ENCODE measurements at places on chromosomes 1 and 21.

DNA sequence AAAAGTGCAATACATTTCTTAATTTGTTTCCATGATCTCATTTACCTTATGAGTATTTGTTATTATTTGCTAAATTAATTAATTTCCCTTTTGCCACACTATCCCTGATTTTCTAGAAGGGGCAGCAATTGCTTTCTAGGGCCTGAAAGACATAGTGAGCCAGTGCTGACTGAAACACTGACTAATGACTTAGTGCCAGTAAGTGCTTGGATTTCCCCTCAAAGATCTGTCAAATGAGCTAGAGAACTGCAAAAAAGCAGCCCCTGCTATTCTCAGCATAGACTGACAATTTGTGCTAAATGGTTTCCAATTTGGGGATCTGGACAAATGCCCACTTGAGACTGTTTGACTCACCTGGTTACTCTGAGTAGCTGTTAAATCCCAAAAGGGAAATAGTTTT lies 35.6 kb upstream of the USH2A start:
- no peak for DNase-seq

DNA sequence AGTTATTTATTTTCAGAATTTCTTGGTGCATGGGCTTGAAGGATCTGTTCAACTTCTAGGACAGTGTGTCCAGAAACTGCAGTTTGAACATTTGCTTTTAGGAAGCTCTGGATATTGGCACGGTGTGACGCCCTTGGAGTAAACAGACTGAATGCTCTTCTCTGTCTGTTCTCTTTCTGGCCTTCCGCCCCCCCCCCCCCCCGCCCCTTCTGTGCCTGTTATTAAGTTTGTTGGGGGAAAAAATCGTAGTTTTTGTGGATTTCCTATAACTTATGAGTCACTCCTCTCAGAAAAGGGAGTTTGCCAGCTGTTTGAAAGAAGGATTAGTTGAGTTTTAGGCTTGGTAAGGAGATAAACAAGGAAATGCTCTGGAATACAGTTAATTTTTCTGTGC lies 1.2 kb downstream of the KCTD3 start:
- DNase-seq: no peak

DNA sequence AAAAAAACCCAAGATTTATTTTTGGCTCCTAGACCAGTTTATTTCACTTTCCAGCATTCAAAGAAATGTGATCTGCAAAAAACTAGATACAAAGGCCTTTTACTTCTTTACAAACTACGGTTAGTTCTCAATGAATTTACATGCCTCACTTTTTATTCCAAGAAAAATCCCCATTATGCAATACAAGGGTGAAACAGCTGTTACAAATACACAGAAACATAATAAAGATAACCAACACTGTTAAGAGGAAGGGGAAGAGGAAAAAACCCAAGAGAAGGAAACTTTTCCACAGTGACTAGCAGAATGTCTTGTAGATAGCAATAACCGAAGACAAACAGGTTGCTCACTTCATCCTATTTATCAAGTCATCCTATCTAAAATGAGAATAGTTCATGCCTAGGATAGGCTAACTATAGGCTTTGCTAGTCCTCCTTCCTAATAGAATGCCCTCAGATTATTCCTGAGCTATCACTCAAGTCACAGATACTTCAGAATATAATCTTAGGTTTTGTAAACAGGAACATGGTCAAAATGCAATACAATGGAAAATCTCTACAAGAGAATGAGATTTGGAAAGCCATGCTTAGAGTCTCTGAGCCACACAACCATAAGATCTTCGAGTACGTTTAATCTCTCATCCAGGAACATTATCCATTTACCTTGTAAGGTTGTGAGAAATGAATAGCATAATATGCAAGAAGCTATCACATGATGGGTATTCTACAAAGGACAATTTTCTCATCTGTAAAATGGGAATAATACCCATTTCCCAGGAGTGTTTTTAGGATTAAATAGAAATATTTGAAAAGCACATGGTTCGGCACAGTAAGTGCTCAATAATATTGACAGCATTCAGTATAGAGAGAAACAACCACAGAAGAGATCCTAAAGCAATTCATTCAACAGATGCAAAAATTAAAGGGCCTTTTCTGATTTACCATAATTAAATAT lies 5.4 kb downstream of the PNRC2 start:
- no peak for DNase-seq

- no peak for DNase-seq
These were observed 98.2 kb upstream of the ERG start for GRCh38 chr21:38596264-38597042.

GRCh38 chr21:42107177-42107880 lies 36.2 kb downstream of the UMODL1 start:
- DNase-seq: no peak

DNA sequence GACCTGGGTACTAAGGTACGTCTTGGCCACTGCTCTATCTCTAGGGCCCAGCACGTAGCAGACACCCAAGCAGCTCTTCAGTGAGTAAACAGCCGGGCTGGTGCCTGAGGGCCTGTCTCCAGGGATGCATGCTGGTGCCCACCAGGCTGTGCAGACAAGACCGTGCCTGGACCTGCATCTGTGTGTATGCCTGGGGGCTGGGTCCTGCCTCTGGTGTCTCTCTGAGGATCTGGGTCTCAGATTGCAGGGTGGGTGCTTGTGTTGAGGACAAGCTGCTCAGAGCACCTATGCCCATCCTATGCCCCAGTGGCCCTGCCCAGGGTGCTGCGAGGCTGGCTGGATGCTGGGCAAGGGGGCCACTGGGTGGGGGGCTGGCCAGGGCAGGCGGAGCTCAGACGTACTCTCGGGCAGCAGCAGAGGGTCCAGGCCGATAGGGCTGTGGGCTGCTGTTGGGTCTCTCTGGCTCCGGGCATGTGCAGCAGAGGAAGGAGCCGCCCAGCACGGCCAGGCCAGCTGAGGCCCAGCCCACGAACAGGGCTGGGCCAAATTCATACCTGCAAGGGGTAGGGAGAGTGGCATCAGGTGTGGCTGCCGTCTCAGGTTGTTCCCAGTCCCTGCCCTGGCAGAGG lies 4.4 kb downstream of the CLDN19 start:
- DNase-seq: no peak

DNA sequence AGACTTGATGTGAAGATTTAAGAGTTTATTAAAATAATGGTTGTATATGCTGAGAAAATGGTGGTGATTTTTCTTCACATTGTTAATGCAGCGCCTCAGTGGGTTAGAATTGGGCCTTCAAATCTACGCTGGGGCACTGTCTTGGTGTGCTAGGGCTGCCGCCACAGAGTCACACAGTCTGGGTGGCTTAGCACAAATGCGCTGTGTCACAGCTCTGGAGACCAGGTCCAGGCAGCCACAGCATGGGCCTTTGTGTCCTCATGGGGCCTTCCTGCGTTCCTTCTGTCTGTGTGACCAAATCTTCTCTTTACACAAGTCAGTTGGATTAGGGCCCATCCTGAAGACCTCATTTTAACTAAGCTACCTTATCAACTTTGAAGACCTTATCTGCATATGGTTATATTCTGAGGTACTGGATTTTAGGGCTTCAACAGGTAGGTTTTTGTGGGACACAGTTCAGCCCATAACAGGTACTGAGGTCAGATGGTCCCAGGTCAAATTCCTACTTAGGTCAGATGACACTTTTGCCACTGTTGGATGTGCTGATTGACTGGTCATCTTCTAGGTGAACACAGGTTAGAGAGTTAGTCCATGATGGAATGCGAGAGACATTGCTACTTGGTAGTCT lies 17.5 kb downstream of the TRAPPC10 start:
- DNase-seq: no peak

DNA sequence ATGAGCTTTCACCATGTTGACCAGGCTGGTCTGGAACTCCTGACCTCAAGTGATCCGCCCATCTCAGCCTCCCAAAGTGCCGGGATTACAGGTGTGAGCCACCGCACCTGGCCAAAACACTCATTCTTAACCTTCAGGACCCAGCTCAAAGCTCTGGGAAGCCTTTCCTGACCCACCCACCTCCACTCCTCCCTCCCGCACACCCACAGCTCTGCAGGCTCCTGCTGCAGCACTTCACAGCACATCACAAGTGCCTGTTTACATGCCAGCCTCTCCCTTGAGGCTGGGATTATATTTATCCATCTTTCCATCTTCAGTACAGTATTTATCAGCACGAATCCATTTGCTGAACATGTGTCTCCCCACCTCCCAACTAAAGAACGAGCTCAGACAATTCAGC lies 14.9 kb downstream of the SLC9A1 start:
- DNase-seq: no peak
